ENCODE measurements at places on chromosomes 12 and 14. TPM values are rescaled to one million over a fixed set of nuclear protein-coding genes. Genes with fewer than 3 reads are reported as not detected.

- no peak for DNase-seq
These were observed 58.4 kb downstream of the DCAF5 start for GRCh38 chr14:69094481-69094880.

- no peak for DNase-seq
These were observed 58.1 kb downstream of the ETV6 start for GRCh38 chr12:11707535-11707934.

Gene CCDC60
- not detected for total RNA-seq

- no peak for DNase-seq
These were observed 170.5 kb downstream of the TSPAN9 start for GRCh38 chr12:3247629-3248161.

Gene FMNL3
- total RNA-seq = 43.5 TPM

DNA sequence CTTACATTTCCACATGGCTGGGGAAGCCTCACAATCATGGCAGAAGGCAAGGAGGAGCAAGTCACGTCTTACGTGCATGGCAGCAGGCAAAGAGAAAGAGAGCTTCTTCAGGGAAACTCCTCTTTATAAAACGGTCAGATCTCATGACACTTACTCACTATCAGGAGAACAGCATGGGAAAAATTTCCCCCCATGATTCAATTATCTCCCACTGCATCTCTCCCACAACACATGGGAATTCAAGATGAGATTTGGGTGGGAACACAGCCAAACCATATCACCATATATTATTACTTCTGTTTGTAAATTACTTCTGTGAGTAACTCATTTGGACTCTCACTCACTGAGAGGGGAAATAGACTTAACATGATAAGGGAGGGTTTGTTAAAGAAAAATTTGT is 1496.8 kb upstream of the TMEM132C start:
- no peak for DNase-seq

DNA sequence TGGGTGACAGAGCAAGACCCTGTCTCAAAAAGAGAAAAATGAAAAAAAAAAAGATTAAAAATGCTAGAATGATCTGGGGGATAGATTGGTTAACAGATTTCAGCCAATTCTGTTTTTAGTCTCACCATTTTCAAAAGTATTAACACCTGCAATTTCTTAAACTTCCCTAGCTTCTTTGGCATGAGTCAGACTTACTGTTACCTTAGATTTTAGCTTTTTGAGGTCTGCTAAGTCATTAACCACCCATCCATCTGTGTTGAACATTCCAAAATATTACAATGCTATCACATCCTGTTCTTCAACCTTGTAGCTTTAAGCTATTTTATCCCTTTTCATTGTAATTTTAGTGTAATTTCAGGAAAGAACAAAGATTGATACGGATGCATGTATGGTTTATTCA is 59.3 kb downstream of the PPP1R13B start:
- no peak for DNase-seq

Gene ANG
- 1.0 TPM for total RNA-seq
